ENCODE measurements at places on chromosomes 1 and 21.

DNA sequence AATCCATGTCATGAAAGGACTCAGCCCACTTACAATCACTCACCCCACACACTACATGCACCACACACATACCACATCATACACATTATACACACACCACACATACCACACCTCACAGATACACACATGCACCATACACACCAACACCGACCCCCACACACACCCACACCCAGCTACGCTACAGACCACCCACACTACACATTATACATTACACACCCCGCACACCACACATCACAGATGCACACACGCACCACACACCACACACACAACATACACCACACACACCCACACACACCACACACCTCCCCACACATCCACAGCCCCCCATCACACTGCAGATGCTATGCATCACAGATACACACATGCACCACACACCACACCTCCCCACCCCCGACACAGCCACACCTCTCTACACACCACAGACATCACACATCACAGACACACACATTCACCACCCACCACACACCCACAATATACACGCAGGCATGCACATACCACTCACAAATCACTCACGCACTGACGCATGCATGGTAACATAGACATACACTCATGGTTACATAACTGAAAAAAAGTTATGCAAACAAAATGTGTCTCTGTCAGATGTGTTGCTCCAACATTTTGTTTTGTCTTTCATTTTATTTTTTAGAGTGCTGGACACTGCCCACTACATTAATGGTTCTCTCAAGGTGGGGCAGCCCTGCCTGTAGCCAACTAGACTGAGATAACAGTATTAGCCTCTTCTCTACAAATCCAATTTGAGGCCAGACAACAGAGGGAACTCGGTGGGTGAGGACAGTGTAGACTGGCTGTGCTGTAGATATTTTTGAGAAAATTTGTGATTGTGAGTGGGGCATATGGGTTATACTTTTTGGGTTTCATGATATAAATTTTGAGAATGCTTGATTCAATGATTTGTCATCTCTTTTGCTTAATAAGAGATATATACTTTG lies 15.2 kb upstream of the PGBD2 start:
- DNase-seq = no peak

GRCh38 chr1:100350787-100351094 lies 1.6 kb upstream of the CDC14A start:
- no peak for DNase-seq

- no peak for DNase-seq
These were observed 112.6 kb upstream of the ADAR start for GRCh38 chr1:154720328-154721297.

- no peak for DNase-seq
These were observed 531.9 kb downstream of the PTPRC start for GRCh38 chr1:199170711-199171110.

GRCh38 chr21:36881228-36881627 lies 85.2 kb downstream of the HLCS start:
- no peak for DNase-seq

GRCh38 chr1:179825206-179825605 lies 52.4 kb downstream of the TOR1AIP2 start:
- DNase-seq = no peak

- no peak for DNase-seq
These were observed 16.4 kb downstream of the FABP3 start for GRCh38 chr1:31356427-31356826.
